Activated CD4-positive, alpha-beta T cell treated with anti-CD3 and anti-CD28 coated beads, Interleukin-2, Interleukin-4, amounts not matched to agents 100 ng/mL and 50 ng/mL, durations not matched to agents 16 hours and 8 hours (primary cell): ENCODE measurements at places on chromosomes 5 and 9.
A peak's percentile ranks its signal among the peaks of the same experiment; 100 is the strongest.

DNA sequence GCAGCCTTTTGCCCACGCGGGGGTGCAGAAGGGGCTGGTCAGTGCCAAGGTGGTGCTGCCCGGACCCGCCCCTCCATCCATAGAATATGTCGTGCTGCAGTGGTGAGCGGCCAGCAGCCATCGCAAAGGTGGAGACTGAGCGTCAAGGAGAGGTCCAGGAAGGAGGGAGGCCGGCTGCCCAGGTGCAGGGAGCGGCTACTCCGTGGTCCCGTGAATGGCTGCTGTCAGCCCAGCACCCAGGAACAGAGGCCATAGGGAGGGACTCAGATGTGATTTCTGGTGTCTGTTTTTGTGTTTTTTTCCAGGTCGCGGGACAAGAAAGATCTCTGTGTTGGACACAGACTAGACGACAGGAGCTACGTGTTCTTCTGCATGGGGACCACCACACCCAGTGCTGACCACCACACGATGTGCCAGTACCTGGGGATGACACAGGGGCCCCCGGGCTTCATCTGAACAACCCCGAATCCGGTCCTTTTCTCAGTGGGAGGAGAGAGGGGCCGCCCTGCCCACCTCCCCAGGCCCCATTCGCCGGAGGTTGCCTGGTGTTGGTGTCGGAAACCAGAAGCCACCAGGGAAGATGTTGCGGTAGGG is 29.0 kb downstream of the PAEP start:
- no peak for DNase-seq

- peak; percentile 29 for DNase-seq
These were observed 46.2 kb downstream of the GALNT10 start for GRCh38 chr5:154236536-154237375.

DNA sequence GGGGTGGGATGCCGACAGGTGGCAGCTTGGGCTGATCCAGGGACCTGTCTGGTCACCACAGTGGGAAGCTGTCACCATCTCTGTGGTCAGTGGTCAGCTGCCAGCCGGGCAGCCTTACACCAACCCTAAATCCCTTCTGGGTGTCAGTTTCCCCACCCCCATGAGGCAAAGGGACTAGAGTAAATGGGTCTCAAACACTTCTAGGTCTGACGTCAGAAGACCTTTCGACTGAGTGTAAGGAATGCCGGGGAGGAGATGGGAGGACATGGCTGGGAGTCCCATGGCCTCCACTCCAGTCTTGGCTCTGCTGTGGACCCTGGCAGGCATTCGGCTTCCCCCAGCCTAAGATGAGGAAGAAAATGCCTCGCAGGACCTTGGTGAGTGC is 40.3 kb upstream of the SLC25A51 start:
- no peak for DNase-seq

DNA sequence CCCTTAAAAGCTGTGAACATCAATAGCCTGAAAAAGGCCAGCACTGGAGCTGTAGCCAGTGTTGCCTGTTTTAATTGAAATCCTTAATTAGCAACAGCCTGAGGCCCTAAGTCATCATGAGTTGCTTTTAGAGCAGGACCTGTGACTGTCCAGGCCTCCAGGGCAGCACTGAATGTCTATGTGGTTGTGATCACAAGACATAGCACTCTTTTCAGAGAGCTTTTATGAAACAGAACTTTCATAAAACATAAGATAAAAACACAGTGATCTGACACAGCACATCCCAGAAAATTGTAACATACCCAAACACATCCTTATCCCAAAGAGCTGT is 85.5 kb upstream of the MYO10 start:
- DNase-seq: no peak

DNA sequence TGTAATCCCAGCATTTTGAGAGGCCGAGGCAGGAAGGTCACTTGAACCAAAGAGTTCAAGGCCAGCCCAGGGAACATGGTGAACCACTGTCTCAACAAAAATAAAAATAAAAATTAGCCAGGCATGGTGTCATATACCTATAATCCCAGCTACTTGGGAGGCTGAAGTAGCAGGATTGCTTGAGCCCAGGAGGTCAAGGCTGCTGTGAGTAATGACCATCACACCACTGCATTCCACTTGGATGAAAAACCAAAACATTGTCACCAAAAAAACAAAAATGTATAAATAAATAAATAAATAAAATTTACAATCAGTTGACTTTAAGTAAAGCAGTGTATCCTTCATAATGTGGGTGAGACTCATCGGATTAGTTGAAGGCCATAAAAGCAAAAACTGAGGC is 541.4 kb downstream of the CSNK1G3 start:
- no peak for DNase-seq
